ENCODE measurements at places on chromosomes 2 and 18.

DNA sequence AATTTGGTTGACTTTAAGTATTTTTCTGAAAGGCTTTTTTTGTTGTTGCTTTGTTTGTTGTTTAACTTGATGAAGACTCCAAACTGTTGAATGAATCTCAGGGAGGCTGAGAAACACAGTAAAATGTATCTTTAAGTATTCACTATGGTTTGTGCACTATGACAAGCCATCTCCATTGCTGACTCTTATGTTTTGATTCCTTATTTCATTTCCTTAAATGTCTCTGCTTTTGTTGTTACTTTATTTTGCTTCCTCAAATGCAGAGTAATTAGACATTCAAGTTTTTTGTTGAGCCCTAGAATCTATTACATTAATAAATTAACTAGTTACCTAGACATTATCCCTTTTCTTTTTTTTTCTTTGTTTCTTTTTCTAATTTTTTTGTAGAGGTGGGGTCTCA is 46.3 kb upstream of the SLC39A10 start:
- DNase-seq, result no peak

- DNase-seq, result no peak
Measured at GRCh38 chr2:150554046-150554445, 66.6 kb upstream of the RND3 start.

GRCh38 chr2:113755835-113756354 is 547 bp downstream of the SLC35F5 start:
- no peak for DNase-seq

- DNase-seq, result peak; percentile 97
Measured at GRCh38 chr18:48940854-48941611, 9.7 kb downstream of the SMAD7 start.

- no peak for DNase-seq
Measured at GRCh38 chr2:73112026-73112912, 479 bp downstream of the RAB11FIP5 start.

DNA sequence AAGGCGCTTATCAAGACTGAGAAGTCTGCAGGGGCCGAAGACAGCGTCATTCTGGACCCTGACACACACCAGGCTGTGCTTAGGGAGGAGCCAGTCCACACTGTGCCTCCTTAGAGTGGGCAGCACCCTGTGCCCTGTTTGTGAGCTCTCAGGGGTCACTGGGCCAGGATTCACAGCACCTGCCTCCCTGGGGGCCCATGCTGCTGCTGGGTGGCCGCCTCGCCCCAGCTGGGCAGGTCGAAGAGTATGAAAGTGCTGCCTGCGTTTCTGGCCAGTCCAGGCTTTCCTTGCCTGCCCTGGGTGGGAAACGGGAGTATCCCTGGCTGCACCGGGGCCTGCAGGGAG is 15.4 kb upstream of the GPR55 start:
- DNase-seq, result no peak

DNA sequence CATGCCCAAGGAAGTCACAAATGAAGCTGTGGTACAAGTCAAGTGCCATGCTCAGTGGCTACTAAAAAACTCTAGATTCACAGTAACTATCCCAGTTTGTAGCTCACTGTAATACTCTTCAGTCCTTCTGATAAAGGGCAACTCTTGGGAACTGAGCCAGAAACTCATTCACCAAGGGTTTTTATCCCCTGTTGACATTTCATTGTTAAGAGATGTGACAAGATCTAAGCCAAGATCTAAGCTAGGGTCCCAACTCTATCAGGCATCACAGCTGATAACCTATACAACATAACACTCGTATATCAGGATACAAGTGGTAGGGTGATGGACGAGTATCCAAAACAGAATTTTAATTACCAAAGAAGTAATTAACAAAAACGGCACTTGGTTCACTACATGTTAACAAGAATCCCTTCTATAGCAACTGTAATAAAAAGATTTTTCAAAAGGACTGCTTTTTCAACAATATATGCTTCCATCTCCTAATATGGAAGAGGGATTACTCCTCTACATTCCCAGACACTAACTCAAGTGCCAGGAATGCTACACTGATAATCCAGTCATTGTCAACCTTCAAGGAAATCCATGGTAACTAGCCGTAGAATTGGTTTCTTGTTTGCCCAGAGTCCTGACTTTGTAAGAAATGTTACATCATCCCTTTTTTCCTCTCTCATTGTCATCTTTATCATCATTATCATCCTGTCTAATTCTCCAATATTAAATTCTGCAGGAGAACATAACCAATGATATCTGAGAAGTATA is 111.7 kb downstream of the CDH2 start:
- DNase-seq, result no peak

Data from central memory CD4-positive, alpha-beta T cell (primary cell).